CD4-positive, alpha-beta T cell treated with Interleukin-1 beta for 1 hour (primary cell): ENCODE measurements at places on chromosomes 13 and 19.

- DNase-seq: no peak
Observed at GRCh38 chr13:110503979-110504499, 57.5 kb downstream of the RAB20 start.

DNA sequence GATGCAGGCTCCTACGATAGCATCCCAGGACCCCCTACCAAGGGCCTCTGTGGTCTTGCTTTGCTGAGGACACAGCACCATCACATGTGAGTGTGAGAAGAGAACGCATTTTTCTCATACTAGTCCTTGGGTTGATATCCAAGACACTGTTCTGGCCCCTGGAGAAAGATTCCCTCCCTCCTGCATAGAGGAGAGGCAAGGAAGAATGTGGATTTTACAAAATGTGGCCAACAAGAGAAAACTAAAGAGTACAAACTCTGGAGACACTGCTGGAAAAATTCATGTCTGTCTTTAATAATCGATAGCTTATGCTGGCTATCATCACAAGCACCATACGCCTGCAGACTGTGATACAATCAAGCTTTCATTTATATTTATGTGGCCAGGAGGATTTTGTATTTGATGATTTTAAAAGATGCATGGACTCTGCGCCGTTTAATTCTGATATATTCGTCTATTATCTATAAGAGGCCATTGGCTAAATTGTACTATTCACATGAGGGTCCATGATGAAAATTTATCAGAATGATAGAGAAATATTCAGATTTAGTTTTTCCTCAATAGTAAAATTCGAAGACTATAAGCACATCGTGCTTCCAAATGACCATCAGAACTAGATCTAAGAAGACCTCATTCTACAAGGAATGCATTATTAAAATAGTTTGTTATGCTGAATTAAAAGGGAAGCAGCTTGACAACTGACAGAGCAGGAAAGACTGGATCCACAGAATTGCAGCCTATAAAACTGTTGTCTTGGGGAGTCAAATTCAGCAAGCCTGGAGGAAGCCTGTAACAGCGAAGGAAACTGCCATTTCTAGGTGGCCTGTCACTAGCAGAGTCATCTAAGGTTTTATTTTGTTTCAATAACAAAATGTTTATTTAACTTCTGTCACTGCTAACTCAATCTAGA lies 578.7 kb downstream of the DIAPH3 start:
- no peak for DNase-seq

DNA sequence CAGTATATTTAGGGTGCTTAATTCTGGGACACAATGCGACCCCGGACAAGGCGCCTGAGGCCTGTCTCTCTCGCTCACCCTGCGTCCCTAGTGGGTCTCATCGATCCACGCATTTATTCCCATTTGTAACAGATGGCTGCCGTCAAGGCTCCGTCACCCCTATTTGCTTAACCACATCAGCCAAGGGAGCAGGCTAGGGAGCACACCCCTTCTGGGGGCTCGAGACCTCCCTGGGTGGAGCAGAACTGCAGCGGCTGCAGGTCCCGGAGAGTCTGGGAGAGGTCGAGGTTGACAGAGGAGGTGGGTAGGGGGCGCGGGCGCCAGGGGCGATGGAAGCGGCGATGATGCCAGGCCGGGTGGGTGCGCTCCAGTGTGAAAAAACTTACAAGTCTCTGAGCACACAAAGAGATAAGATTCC lies 507 bp downstream of the ALG5 start:
- DNase-seq: peak; percentile 1

- no peak for DNase-seq
Observed at GRCh38 chr13:80050252-80050651, 290.7 kb downstream of the SPRY2 start.

DNA sequence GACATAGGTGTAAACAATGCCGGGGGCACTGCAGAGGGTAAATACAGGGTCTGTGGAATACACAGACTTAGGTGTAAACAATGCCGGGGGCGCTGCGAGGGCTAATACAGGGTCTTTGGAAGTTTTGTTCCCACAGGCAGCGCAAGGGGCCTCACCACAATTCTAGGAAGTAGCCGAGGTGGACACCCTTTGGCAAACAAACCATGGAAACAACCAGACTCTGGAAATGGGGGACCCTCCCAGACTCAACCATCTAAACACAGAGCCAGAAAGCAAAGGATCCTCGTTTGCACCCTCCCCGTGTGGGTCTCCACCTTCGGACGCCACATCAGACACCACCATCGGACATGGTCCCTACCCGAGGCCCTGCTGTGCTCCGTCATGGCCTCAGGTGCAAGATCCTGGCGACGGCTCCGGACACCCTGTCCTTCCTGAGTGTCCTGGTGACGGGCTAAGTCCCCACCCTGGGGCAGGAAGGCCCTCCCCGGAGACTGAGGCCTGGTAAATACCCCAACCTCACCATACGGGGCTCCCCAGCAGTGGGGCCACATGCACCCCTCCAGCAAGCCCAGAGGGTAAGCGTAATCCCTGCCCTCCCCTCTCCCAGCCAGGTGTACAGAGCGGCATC lies 16.7 kb upstream of the PLPP2 start:
- DNase-seq: no peak

DNA sequence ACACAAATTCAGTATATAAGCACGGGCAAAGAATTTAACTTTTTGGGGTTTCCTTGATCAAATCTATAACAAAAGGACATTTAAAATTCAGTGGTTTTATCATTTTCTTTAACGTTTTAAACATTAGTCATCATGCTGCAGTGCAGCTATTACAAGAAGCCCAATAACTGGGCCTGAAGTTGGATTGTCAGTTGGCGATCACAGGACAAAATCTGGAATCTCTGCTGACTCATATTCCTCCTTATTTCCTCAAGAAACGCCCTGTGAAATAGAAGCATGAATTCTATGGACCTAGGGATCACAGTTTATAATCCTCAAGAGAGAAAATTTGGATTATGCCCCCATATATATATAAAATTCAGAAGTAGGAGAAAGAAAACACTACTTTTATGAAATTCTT lies 971.6 kb upstream of the MIR17HG start:
- DNase-seq: no peak

GRCh38 chr13:84431646-84432045 lies 549.4 kb upstream of the SLITRK1 start:
- no peak for DNase-seq

GRCh38 chr19:7610491-7611240 lies 15.0 kb downstream of the CAMSAP3 start:
- DNase-seq: no peak

- no peak for DNase-seq
Observed at GRCh38 chr19:16456652-16457194, 15.0 kb downstream of the EPS15L1 start.

DNA sequence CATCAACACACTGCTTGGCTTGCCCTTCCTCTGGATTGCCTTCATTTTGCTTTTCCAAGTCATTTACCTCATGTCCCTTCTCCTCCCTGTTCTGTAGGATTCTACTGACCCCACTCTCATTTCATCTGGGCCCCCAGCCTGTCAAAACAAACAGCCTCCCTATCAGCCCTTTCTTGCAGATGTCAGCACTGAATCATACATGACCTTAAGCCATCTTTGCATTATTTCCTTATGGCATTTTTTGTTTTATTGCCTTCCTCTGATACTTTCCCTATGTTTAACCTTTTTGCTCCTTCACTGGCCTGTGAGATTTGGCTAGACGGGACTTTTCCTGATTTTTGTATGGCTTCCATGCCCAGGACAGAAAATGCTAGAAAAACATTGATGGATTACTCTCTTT lies 8.7 kb downstream of the LRCH1 start:
- no peak for DNase-seq

- no peak for DNase-seq
Observed at GRCh38 chr13:48603375-48603774, 50.4 kb upstream of the CYSLTR2 start.

DNA sequence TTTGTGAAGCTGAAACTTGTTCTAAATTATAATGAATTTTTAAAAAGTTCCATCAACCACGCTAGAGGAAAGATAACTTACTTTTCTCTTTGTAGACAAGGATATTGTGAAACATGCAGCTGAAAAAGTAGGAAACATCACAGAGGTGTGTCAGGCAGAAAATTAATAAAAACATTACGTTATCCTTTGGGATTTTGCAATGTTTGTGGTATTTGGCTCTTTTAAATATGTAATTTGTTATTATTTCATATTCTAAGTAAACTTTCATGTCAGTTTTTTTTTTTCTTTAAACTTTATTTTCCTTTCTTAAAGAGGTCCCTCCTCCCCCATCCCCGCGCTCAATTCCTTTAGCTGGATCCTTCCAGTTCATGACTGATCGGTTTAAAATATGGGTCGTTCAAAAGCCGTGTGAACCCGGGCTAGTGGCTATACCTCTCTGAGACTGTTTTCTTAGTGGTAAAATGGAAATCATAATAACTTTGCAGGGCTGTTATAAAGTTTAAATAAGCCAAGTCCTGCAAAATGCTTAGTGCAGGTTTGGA lies 740 bp upstream of the CCDC61 start:
- no peak for DNase-seq

DNA sequence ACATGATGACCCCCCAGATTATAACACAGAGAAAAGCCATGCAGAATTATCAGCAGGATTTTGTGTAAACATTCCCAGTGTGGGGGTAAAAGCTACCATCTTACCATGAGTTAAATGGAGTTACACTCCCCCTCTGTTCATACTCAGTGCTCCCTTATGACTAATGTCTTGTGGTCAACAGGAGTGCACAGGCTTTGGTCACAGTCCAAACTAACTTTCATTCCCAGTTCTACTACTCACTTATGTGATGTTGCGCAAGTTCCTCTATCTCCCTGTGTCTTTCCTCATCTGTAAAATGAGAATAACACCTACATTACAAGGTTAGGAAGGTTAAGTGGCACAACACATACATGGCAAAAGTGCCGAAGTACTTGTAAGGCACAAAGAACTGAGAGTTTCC lies 277.9 kb downstream of the RBM26 start:
- DNase-seq: no peak

DNA sequence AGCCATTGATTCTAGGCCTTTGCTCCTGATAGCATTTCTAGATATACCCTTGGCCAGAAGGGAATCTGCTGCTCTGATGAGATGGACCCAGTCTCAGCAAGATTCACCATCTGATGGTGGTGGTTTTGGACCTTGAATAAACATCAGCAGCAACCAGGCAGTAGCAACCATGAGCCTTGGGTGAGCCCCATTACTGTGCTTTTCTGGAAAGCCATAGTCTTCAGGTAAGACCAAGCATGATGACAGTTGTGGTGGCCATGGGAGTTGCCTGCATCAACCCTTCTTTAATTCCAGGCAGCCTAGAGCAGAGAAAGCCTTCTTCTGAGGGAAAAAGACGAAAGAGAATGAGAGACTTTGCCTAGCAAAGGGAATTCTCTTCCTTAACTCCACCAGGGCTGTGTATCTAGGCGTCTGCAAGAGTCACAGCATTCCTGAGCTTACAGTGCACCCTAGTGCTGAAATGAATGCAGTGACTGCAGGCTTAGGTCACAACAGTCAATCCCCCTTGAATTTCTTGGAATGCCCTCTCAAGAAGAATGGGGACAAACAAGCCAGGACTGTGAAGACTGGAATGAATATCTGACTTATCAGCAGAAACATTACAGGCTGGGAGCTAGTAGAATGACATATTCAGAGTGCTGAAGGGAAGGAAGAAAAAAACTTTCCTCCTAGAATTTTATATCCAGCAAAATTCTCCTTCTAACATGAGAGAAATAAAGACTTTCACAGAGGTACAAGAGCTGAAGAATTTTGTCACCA lies 942.4 kb upstream of the PCDH20 start:
- no peak for DNase-seq

DNA sequence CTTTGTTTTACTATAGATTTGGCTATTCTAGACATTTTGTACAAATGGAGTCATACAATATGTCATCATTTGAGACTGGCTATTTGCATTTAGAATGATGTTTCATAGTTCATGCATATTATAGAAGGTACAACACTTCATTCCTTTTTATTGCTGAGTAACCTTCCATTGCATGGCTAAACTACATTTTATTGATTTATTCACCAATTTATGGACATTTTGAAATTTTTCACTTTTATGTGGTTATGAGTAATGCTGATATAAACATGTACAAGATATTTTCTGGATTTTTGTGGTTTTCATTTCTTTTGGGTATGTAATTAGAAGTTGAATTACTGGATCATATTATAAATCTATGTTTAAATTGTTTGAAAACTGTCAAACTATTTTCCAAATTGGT lies 710.3 kb upstream of the SLITRK5 start:
- no peak for DNase-seq

- DNase-seq: peak; percentile 9
Observed at GRCh38 chr19:11479090-11479897, 1.6 kb downstream of the ELAVL3 start.

DNA sequence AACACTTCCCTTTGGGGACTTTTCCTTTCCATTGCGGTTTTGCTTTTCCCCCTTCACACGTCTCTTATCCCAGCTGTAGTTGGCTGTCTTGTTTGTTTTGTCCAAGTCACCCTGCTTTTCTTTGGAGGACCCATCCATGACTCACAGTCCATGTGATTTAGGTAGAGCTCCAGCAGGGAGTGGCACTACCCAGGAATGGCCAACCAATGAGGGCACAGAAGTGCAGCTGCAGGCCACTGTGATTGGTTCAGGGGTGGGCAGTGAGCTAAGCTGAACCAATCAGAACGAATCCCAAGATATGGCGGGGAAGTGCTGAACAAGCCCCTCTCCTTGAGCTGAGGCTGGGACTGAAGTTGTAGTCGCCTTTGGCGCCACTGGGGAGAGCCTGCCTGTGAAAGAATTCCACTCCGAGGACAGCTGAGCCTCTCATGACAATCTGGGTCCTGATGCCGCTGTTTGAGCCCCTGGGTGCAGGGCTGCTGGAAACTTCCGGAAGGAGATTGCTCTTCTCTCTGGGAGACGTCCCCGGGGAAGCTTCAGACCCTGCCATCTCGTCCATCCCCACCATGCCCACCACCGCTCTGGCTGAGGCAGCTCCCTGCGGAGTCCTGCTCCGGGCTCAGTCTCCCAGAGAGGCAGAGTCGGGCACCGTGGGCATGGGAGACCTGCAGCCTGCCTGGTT lies 62.9 kb upstream of the URI1 start:
- no peak for DNase-seq

DNA sequence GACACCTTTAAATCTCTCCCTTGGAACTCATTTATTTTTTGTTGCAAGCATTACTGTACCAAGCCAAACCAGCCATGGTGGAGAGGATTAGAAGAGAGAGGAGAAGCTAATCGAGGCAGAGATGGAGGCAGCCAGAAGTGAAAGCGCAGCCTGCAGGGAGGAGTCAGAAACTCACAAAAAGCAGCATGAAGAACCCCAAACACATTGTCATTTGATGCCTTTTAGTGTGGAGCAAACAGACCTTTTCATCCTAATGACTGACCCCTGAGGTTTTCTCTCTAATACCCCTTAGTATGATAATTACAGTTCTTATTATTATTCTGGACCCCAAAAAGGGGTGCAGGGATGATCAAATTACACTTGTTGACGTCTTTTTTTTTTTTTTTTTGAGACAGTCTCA lies 62.5 kb downstream of the TNFRSF19 start:
- no peak for DNase-seq
